ENCODE measurements at places on chromosomes 7 and 10. TPM values are rescaled to one million over a fixed set of nuclear protein-coding genes. Genes with fewer than 3 reads are reported as not detected.

DNA sequence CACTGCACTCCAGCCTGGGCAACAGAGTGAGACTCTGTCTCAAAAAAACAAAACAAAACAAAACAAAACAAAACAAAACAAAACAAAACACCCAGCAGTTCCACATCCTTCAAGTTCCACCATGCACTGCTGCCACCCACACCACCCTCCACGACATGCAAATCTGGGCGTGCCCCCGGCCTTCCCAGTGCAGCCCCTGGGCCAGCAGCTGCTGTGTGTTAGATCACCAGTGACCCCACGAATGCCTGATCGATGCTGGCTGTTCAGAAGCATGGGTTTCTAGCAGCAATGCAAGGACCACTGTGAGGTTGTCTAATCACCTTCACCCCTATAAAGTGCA, 36.3 kb downstream of the ELFN1 start:
- H3K27me3 ChIP-seq = peaks cover 49% of the 10 kb centered on the region
- no peak overlapping the region for H3K4me3 ChIP-seq
- H3K36me3 ChIP-seq = no peaks in the 10 kb centered on the region
- no peak for DNase-seq

- no peaks in the 10 kb centered on the region for H3K36me3 ChIP-seq
- H3K27me3 ChIP-seq = peaks cover 3% of the 10 kb centered on the region
- H3K4me3 ChIP-seq = no peak overlapping the region
- DNase-seq = no peak
- no peak overlapping the region for H3K27ac ChIP-seq
Measured at GRCh38 chr7:28517606-28518005, 105.3 kb downstream of the CREB5 start.

- peak overlapping the region; percentile 16 for H3K27ac ChIP-seq
- H3K4me1 ChIP-seq = peaks cover 9% of the 10 kb centered on the region
- no peaks in the 10 kb centered on the region for H3K27me3 ChIP-seq
Measured at GRCh38 chr10:4034907-4035598, 250.0 kb upstream of the KLF6 start.

DNA sequence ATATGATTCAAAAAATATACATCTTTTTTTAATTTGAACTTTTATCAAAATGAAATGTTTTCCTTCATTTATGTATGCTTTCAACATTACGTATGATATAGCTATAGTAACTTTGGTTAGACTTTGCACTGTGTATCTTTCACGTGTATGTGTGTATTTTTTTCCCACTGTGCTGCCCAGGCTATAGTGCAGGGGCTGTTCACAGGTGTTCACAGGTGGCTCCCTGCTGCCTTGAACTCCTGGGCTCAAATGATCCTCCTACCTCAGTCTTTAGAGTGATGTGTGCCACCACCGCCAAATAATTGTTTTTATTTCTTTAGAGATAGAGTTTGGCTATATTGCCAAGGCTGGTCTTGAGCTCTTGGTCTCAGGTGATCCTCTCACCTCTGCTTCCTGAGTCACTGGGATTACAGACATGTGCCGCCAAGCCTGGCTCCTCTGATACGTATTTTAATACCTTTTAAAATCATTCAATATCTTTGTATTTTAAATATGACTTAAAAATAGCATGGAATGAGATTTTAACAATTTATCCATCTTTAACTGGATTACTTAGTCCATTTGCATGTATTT, 29.0 kb downstream of the FANK1 start:
- DNase-seq = no peak
- no peaks in the 10 kb centered on the region for H3K36me3 ChIP-seq
- H3K27ac ChIP-seq = no peak overlapping the region
- H3K4me1 ChIP-seq = no peaks in the 10 kb centered on the region

DNA sequence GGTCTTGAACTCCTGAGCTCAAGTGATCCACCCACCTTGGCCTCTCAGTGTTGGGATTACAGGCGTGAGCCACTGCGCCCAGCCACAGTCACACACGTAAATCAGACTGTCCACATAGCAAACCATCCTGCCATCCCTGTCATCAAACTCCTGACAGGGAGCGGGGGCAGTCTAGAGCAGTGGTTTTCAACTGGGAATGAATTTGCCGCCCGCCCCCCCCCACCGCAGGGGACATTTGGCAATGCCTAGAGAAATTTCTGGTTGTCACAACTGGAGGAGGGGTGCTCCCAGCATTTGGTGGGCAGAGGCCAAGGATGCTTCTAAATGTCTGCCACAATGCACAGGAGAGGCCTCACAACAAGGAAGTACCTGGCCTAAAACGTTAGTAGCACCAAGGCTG, 24.1 kb downstream of the CAMK2G start:
- H3K4me3 ChIP-seq = no peak overlapping the region
- no peak for DNase-seq
- H3K4me1 ChIP-seq = peaks cover 5% of the 10 kb centered on the region
- peaks cover 85% of the 10 kb centered on the region for H3K36me3 ChIP-seq
- no peaks in the 10 kb centered on the region for H3K27me3 ChIP-seq
- H3K27ac ChIP-seq = no peak overlapping the region

- no peak for DNase-seq
- no peak overlapping the region for H3K4me3 ChIP-seq
- H3K4me1 ChIP-seq = no peaks in the 10 kb centered on the region
- no peak overlapping the region for H3K27ac ChIP-seq
- peaks cover 15% of the 10 kb centered on the region for H3K27me3 ChIP-seq
- H3K36me3 ChIP-seq = no peaks in the 10 kb centered on the region
Measured at GRCh38 chr7:24737281-24737680, 20.0 kb downstream of the GSDME start.

DNA sequence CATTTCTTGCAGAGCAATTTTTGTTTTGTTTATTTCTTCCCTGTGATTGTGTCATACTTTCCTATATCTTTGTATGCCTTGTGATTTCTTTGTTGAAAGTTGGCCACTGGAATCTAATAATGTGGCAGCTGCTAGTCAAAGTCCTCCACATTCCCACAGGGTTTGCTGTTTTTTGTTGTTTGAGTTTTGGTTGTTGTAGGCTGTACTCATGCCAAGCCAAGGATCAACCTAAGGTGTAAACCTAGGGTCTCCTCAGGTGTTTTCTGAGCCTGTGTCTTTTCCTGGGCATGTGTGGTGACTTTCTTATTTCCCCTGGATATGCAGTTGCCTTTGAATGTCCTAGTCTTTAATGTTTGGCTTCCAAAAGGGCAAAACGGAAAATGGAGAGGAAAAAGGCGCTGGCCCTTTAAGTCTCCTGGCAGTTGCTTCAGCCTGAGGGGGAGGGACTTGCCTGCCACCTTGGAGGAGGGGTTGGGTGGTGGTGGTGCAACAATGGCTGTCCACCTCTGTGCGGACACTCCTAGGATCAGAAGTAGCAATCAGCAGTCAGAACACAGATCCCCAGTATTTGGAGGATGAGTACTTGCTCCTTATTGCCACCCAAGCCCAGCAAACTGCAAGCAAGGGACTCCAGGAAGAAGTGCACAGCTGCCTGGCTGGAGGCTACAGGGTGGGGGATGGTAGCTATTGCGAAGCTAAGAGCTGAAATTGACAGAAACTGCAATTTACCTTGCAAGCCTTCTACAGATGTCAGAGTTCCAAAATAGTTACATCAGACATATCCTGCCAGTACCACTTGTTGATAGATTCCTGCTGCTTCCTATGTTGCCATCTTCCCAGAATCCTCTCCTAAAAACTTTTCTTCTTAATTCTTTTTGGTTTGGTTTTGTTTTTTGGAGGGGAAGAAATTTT, 5.6 kb upstream of the ZNF518A start:
- no peak overlapping the region for H3K4me3 ChIP-seq
- H3K4me1 ChIP-seq = peaks cover 4% of the 10 kb centered on the region
- H3K36me3 ChIP-seq = no peaks in the 10 kb centered on the region
- peaks cover 19% of the 10 kb centered on the region for H3K27me3 ChIP-seq
- DNase-seq = no peak

DNA sequence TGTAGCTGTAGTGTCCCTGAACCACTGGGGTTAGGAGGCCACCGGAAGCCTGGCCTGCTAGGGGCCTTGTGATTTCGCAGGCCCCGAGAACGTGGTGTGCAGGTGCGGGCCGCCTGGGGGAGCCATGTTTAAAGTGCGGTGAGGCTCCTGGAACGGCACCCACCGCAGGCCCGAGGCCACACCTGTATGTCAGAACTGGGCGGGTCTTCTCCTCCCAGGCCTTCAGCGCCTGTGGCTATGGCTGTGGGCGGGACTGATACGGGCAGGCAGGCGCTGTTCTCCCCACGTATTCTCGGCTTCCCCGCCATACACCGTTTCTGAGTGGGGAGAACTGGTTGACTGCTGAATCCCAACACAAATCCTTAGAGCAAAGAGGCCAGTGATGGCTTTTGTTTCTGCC, 74.8 kb downstream of the DNAJB6 start:
- H3K27ac ChIP-seq = peak overlapping the region; percentile 61
- H3K36me3 ChIP-seq = peaks cover 26% of the 10 kb centered on the region
- H3K27me3 ChIP-seq = no peaks in the 10 kb centered on the region
- no peak overlapping the region for H3K4me3 ChIP-seq

DNA sequence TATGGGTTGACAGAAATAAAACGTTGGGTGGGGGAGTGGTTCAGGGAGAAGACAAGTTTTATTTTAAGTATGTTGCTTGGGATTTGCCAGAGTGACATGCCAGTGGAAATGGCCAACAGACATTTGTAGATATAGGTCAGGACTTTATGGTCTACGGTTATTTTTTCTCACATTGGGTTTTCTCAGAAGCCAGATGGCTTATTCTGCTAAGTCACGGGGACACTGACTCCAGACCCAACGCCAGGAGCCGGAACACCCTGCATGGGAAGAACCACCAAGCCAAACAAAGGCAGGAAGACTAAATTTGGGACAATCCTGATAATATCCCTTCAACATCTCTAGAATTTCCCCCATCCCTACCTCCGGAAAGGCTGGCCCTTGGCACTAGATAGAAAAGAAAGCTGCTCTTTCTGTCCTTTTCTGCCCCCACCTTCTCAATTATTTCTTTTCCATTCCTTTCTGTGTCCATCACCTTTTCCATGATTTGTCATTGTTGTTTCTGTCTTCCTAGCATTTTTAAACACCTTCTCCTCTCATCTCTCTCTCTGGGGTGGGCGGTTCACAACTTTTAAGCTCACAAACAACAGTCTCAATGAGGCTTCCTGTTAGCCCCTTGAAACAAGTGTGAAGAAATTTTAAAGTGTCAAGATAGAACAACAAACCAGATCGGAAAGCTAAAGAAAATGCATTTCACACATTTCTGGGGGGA, 44.7 kb downstream of the TBXAS1 start:
- DNase-seq = no peak
- no peak overlapping the region for H3K27ac ChIP-seq
- H3K36me3 ChIP-seq = no peaks in the 10 kb centered on the region
- H3K27me3 ChIP-seq = no peaks in the 10 kb centered on the region
- no peaks in the 10 kb centered on the region for H3K4me1 ChIP-seq
- no peak overlapping the region for H3K4me3 ChIP-seq

The AVPI1 gene
- total RNA-seq = 3.6 TPM

The PIK3CG gene
- 28.3 TPM for total RNA-seq

The LIPM gene
- total RNA-seq = not detected

The GHRHR gene
- not detected for total RNA-seq

The DRGX gene
- total RNA-seq = not detected

The CCDC146 gene
- total RNA-seq = 14.7 TPM

The GRK5 gene
- total RNA-seq = 30.6 TPM

The ZNF467 gene
- 4.8 TPM for total RNA-seq
